ENCODE measurements at places on chromosomes 13 and 19. TPM values are rescaled to one million over a fixed set of nuclear protein-coding genes. Genes with fewer than 3 reads are reported as not detected.

- peak; percentile 36 for DNase-seq
These were observed 2.5 kb downstream of the PCDH8 start for GRCh38 chr13:52845766-52846566.

DNA sequence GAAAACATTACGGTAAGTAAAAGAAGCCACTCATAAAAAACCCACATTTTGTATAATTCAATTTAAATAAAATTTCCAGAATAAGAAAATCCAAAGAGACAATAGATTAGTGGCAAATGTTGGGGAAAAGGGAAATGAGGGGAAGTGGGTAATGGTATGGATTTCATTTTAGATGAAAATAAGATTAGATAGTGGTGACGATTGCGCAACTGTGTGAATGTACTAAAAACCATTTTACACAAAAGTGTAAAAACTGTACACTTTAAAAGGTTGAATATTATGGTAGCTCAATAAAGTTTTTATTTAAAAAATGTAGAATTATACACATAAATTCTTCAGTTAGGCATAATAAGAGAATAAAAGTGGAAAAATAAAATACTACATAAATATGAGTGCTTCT lies 3.7 kb downstream of the MBD3L1 start:
- DNase-seq, result no peak

GRCh38 chr19:3274942-3275582 lies 50.6 kb downstream of the CELF5 start:
- no peak for DNase-seq

GRCh38 chr13:26749285-26749684 lies 11.3 kb downstream of the GPR12 start:
- no peak for DNase-seq

GRCh38 chr19:41219924-41220567 lies 1.0 kb downstream of the AXL start:
- DNase-seq, result peak; percentile 19

- DNase-seq, result no peak
These were observed 1674.5 kb upstream of the SLC10A2 start for GRCh38 chr13:104740641-104741222.

GRCh38 chr13:111893607-111894443 lies 173.1 kb upstream of the SOX1 start:
- DNase-seq, result no peak

GRCh38 chr13:113329656-113330312 lies 32.7 kb downstream of the LAMP1 start:
- no peak for DNase-seq

DNA sequence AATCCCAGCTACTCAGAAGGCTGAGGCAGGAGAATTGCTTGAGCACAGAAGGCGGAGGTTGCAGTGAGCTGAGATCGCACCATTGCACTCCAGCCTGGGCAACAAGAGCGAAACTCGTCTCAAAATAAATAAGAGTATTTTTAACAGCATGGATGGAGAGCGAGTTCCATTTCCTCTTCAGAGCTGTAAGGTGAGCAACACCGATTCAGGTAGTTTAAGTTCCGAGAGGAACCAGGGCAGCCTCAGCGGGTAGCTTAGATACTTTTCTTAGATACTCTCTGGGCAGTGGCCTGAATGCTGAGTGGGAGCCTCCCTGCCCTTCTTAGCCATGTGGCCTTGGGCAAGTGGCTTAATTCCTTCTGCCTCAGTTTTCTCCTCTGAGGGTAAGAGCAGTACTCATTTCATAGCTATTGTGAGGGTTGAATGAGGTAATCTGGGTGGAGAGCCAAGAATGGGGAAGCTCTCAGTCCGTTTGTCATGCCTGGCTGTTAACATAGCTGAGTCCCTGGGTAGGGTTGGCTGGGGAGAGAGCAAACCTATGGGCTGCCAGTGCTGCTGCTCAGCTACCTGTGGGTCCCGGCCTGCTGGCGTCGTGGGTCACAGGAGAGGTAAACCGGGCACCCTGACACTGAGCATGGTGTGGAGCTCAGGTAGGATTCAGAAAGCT lies 4.1 kb downstream of the ATP11A start:
- DNase-seq, result no peak

DNA sequence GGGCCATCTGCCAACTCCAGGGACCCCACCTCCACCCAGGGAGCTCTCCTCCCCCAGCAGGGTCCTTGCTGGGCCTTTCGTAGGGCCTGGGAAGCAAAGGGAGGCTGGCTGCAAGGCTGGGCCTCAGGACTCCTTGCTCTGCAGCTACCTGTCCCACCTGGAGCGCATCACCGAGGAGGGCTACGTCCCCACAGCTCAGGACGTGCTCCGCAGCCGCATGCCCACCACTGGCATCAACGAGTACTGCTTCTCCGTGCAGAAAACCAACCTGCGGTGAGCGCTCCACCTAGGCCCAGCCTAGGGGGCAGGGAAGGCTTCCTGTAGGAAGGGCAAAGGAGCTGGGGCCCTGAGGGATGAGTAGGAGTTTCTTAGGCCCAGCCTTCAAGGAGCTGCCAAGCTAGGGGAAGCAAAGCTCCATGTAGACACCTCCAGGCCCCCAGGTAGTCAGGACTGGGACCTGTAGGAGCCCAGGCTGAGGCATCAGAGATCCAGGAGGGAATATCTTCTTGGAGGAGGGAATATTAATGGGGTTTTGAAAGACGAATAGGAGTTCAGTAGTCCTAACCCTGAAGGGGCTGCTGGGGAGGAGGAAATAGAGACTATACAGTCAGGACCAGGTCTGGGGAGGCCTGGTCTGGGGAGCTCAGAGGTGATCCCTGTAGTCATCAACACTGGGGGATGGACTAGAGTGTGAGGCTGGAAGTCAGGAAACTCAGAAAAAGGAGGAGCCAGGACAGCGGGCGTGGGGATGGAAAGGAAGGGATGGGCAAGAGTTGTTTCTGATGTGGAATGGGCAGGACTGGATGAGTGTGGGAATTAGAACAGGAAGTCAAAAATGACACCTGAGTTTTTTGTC lies 16.0 kb downstream of the GNA15 start:
- no peak for DNase-seq

GRCh38 chr19:54469496-54469934 lies 3.6 kb downstream of the CDC42EP5 start:
- DNase-seq, result no peak

GRCh38 chr13:69866555-69866954 lies 241.1 kb upstream of the ATXN8OS start:
- no peak for DNase-seq

- DNase-seq, result no peak
These were observed 22.7 kb downstream of the VRK3 start for GRCh38 chr19:50002386-50002960.

DNA sequence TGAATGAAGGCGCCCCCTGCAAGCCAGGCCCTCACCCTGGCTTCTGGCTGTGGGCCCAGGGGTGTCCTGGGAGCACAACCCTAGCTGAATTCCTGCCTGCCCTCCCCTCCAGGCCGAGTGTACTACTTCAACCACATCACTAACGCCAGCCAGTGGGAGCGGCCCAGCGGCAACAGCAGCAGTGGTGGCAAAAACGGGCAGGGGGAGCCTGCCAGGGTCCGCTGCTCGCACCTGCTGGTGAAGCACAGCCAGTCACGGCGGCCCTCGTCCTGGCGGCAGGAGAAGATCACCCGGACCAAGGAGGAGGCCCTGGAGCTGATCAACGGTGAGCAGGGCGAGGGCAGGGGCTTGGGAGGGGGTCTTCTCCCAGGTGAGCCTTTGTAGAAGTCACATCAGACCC lies 3.2 kb downstream of the PIN1 start:
- no peak for DNase-seq

DNA sequence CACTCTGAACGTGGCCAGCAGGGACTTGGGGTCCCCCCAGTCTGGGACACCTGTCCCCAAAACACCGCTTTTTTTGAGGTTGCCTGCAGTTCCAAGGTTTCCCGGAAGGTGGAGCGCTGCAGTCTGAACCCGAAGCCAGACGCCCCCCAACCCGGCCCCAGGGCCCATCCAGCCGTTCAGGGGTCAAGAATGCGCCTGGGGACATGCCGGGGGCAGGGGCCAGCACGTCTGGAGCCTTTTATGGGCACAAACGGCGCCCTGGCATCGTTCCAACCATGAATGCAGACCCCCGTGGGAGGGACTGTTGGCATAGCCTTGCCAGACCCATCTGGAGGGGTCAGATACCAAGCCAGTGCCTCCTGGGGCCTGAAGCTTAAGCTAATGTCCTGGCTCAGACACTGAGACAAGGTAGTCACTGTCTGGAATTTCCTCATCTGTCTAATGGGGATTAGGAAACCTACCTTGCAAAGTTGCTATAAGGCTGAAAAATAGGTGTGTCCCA lies 6.9 kb downstream of the S1PR5 start:
- no peak for DNase-seq

DNA sequence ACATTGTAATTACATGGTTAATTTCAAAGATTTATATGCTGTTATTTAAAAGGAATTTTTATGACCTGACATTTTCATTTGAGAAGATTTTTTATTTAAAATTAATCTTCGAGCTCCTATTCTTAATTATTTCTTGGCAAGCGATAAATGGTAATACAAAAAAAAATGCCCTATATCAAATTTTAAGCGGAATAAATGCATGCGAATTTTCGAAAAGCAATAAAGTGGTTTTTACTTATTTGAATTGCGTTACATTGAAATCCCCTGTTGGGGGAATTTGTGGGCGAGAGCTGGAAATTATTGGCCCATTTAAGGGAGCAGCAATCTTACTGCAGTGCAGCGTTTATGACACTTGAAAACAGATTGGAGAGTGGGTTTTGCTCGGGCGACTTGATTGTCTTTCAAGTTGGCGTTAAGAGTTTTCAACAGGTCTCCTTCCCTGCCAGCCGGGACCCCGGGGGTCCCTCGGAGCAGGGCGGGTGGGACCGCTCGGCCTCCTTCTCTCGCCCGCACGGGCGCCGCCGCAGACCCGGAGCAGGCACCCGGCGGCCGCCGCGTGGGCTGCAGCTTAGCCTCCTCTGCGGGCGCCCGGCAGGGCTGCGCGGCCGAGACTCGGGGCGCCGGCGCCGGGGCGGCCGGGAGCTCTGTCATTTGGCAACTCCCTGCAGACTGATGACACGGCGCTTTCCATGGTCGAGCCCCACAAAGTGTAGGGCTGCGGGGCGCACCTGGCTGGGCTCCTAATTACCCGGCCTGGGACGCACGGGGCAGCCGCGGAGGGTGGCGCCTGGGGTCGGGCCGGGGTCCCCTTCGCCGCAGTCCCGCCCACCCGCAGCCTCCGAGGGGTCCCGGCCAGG lies 255.1 kb upstream of the SOX21 start:
- peak; percentile 56 for DNase-seq

GRCh38 chr19:2848616-2849015 lies 7.3 kb downstream of the ZNF555 start:
- no peak for DNase-seq

DNA sequence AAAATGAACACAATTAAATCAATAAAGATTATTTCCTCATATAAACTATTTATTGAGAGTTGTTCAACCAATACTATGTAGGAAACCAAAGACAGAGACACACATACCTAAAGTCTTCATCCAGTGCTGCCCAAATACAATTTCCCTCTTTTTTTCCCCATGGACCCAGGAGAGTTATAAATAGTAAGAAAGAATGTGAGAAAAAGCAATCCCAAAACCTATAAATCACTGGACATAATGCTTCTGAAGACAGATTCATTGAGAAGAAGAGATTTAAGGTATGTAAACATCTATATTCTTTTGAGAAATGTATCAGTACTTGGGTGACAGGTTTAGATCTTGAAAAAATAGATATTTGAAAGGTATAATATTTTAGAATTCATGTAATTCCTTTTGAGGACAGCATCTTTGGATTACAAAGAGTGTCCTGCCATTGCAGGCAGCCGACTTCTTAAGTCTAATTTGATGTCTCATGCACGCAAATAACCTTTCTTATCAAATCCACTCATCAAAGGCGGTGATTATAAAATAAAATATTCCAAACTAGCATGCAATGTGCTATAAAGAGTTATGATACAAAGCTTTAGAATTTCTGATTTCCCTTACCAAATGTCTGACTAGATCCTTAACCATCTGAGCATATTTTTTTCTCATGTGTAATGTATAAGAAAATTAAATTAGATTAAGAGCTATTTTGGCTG lies 739.4 kb downstream of the LIG4 start:
- DNase-seq, result no peak

- peak; percentile 59 for DNase-seq
These were observed 10.0 kb downstream of the ZNF383 start for GRCh38 chr19:37227996-37228395.

GRCh38 chr19:55389386-55390317 lies 3.9 kb downstream of the RPL28 start:
- DNase-seq, result no peak

GRCh38 chr13:113900646-113901045 lies 36.8 kb upstream of the GAS6 start:
- DNase-seq, result no peak

GRCh38 chr13:106078191-106078590 lies 457.3 kb downstream of the EFNB2 start:
- peak; percentile 25 for DNase-seq

DNA sequence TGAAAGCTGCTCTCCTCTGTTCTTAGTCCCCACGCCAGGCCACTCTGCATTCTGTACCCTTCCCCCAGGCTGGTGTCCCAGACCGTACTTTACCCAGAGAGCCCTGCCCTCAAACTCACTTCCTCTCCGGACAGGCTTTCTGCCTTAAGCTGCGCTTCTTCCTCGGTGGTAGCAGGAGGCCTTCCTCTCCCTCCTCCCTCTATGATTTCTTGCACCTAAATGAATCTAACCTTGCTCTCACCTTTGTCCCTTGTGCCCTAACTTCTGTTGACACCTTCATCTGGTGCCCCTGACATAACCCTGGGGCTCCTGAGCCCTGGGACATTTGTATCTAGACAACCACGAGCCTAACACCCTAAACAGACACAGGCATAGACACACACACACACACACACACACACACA lies 29.6 kb upstream of the CEACAM21 start:
- no peak for DNase-seq

- no peak for DNase-seq
These were observed 684.5 kb upstream of the SLITRK1 start for GRCh38 chr13:84566780-84567179.

The SPIB gene
- 0.35 TPM for total RNA-seq

The PLIN4 gene
- total RNA-seq, result 0.07 TPM

The RPL18 gene
- 3,285 TPM for total RNA-seq

The STOML3 gene
- total RNA-seq, result not detected

The LAIR2 gene
- total RNA-seq, result not detected

The ZNF433 gene
- 9.5 TPM for total RNA-seq

The KLK13 gene
- not detected for total RNA-seq

The PRTN3 gene
- total RNA-seq, result 0.60 TPM

The CEBPA gene
- 6.2 TPM for total RNA-seq

The MEIOSIN gene
- total RNA-seq, result 0.11 TPM

The ZNF497 gene
- total RNA-seq, result 7.6 TPM

The SHANK1 gene
- total RNA-seq, result 2.9 TPM

The ING1 gene
- total RNA-seq, result 28.6 TPM

The GJB6 gene
- total RNA-seq, result not detected

The URAD gene
- not detected for total RNA-seq

Data from cardiac muscle cell (in vitro differentiated cells and primary cell).